Activated CD4-positive, alpha-beta T cell treated with anti-CD3 and anti-CD28 coated beads, Interleukin-2, amount 10 ng/mL, durations not matched to agents 7 days and 5 days (primary cell): ENCODE measurements at places on chromosomes 1 and 21. TPM values are rescaled to one million over a fixed set of nuclear protein-coding genes. Genes with fewer than 3 reads are reported as not detected.

Gene LHX8
- total RNA-seq, result not detected

- DNase-seq, result peak; percentile 94
These were observed at the start of gene NECAP2 for GRCh38 chr1:16440470-16441281. NECAP2 (plus strand) TSS chr1:16440724; CDS start chr1:16440762, 38 bp downstream.

GRCh38 chr1:185015631-185016030 lies 29.7 kb upstream of the RNF2 start:
- DNase-seq, result no peak

DNA sequence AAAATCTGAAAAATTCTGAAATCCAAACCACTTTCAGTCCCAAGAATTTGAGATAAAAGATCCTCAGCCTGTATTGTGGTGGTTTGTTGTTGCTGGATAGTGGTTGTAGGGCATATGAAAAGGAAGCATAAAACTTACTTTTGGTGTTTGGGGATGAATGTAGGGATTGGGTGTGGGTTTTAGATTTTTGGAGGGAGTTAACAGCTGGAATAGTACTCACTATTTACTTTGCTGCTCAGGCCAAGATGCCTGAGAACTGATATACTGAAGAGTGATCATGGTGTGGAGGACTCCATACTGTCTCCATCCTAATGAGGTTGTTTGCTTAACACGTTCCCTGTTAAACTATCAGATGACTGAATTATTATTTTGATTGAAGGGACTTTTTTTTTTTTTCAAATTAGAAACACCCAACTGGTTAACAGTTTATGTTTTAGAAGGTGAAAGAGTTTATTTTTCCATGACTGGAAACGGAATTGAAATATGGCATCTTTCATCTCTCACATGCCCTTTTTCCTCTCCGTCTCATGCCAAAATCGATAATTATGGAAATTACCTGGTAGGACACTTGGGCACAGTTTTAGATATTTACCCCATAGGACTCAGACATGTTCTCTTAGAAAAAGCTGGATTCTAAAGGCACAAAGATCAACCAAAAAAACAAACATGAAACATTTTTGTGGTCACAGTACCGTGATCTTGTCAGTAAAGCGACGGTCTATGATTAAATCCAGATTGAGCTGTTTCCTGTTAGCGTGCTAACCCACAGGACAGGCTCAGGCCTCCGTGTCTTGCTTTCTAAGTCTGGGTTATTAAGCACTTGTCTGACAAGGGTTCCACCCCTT lies 37.3 kb downstream of the RGL1 start:
- peak; percentile 35 for DNase-seq

DNA sequence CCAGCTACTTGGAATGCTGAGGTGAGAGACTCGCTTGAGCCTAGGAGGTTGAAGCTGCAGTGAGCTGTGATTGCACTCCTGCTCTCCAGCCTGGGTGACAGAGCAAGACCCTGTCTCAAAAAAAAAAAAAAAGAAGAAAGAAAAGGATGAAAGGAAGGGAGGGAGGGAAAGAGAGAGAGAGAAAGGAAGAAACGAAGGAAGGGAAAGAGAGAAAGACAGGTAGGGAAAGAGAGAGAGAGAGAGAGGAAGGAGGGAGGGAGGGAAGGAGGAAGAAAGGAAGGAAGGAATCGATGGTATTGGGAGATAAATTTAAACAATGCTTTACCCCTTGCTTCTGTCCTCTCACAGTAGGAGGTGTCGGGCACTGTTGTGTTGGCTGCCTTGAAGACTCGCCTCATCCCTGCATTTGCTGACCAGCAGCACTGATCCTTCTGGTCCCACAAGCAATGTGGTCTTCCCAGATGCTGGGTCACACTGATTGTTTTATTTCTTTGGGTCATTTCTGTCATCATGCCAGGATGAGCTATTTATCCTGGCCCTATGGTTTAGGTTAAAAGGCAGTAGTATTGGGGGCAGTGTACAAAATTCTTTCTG lies 30.9 kb downstream of the GPR137B start:
- no peak for DNase-seq

DNA sequence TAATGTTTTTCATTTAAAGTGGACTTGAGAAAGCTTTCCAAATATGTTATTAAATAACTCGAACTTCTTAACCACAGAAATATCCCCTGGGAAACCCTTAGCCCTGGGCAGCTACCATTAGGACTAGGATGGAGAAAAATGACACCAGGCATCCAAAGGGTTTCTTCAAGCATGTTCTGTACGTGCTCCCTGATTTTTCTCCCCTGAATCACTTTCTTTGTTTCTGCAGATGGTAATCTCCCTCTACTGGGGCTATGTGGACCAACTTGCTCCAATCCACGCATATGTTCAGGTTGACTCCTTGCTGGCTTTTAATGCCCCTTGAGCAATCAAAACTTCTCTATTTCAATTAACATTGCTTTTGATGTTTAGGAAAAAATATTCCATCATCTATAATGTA lies 312.7 kb upstream of the C1orf87 start:
- DNase-seq, result no peak

DNA sequence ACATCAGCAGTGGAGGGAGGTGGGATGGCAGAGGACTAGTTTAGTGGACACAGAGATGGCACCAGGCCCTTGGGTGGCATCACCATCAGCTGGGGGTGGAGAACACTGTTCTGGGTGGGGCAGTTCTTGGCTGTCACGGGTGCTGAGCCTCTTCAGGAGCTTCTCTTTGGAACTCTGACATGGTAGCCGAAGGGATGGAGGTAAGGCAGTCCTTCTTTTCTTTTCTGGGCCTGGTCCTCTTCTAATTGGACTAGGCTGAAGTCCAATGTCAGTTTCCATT lies 8.3 kb upstream of the MEF2D start:
- DNase-seq, result no peak

GRCh38 chr1:28512058-28512611 lies 6.3 kb downstream of the RCC1 start:
- no peak for DNase-seq

DNA sequence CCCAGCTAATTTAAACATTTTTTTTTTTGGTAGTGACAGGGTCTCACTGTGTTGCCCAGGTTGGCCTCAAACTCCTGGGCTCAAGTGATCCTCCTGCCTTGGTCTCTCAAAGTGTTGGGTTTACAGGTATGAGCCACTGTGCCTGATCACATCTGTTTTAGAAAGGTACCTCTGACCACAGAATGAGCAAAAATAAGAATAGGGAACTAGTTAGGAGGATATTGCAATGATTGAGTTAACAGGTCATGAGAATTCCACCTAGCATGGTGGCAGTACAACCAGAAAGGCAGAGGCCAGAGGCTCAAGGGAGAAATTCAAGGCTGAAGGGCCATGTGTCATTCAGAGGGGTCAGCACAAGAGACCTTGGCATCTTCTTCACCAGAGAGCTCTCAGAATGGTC lies 49.6 kb downstream of the ELAPOR1 start:
- DNase-seq, result no peak

GRCh38 chr1:71210718-71211117 lies 129.9 kb upstream of the ZRANB2 start:
- no peak for DNase-seq

- peak; percentile 27 for DNase-seq
These were observed 17.5 kb upstream of the ECE1 start for GRCh38 chr1:21307663-21308305.

DNA sequence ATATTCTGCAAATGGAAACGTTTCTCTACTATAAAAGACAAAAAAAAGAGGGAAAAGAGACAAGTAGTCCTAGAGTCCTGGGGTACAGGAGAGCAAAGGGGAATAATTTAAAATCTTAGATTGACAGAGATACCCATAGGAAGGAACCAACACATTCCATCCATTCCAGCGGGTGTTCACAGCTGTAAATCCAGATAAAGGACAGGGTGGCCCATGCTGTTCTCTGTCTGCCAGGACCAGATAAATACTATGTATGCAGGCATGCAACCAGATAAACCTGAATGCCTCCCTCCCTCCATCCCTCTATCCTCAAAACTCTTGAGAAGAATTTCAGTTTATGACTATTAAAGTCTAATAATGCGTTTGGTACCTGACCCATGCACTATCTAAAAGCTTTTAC lies 131.8 kb downstream of the PTPN14 start:
- DNase-seq, result no peak
